ENCODE measurements at places on chromosomes 5 and 9. TPM values are rescaled to one million over a fixed set of nuclear protein-coding genes. Genes with fewer than 3 reads are reported as not detected.

Gene CDC37L1
- polyA plus RNA-seq: 27.3 TPM

Gene ARL10
- polyA plus RNA-seq: 2.0 TPM

Gene CDC25C
- polyA plus RNA-seq: not detected

Gene PCDHA1
- polyA plus RNA-seq: not detected

Gene ACER2
- polyA plus RNA-seq: 0.73 TPM

Gene CDX1
- not detected for polyA plus RNA-seq

Gene AK8
- polyA plus RNA-seq: not detected

Gene ANKRD18A
- polyA plus RNA-seq: 0.49 TPM

Gene FGF18
- not detected for polyA plus RNA-seq

Gene SLC6A19
- not detected for polyA plus RNA-seq

Gene NEUROG1
- polyA plus RNA-seq: not detected

Gene CDC42SE2
- polyA plus RNA-seq: 379 TPM

Gene IRX4
- not detected for polyA plus RNA-seq

Gene PCDHGA5
- not detected for polyA plus RNA-seq

Gene NUTM2G
- 0.11 TPM for polyA plus RNA-seq

Gene LECT2
- polyA plus RNA-seq: not detected

Gene SPINK5
- not detected for polyA plus RNA-seq

Gene ADGRD2
- polyA plus RNA-seq: not detected

Gene CDH9
- polyA plus RNA-seq: not detected

Gene NOP16
- polyA plus RNA-seq: 13.6 TPM

Gene SLC28A3
- polyA plus RNA-seq: not detected

Gene RGMB
- polyA plus RNA-seq: 4.2 TPM

Gene SHISAL2B
- not detected for polyA plus RNA-seq

Gene SPAG8
- polyA plus RNA-seq: 1.3 TPM

Gene CNTNAP3
- polyA plus RNA-seq: not detected

Gene CBY3
- not detected for polyA plus RNA-seq

Gene ACOT12
- not detected for polyA plus RNA-seq

Gene RPL35
- polyA plus RNA-seq: 1,792 TPM

Gene HTR4
- polyA plus RNA-seq: not detected

Gene WDR31
- 0.32 TPM for polyA plus RNA-seq

Gene OXCT1
- 31.3 TPM for polyA plus RNA-seq

Gene SNCB
- polyA plus RNA-seq: not detected

Gene FAM78A
- 17.6 TPM for polyA plus RNA-seq

Gene GRIA1
- polyA plus RNA-seq: not detected

Gene LHX3
- not detected for polyA plus RNA-seq

Gene ADRB2
- polyA plus RNA-seq: 0.53 TPM

Gene GPRIN1
- 0.87 TPM for polyA plus RNA-seq

Gene SH3RF2
- polyA plus RNA-seq: 0.52 TPM

Gene SEMA5A
- not detected for polyA plus RNA-seq

Gene ARHGAP26
- polyA plus RNA-seq: 6.1 TPM

Gene ASTN2
- polyA plus RNA-seq: 7.4 TPM

Gene APBA1
- not detected for polyA plus RNA-seq

Gene GMCL2
- polyA plus RNA-seq: not detected

Gene HAVCR2
- polyA plus RNA-seq: 4.0 TPM

Gene ZNF354B
- polyA plus RNA-seq: 2.3 TPM

Gene SLC45A2
- not detected for polyA plus RNA-seq

Gene PCDHGA7
- polyA plus RNA-seq: 0.09 TPM

Gene ZDHHC12
- polyA plus RNA-seq: 52.3 TPM
